ENCODE measurements at places on chromosomes 12 and 14.
A peak's percentile ranks its signal among the peaks of the same experiment; 100 is the strongest.

- no peak for DNase-seq
Observed at GRCh38 chr12:76189851-76190250, 105.4 kb upstream of the NAP1L1 start.

DNA sequence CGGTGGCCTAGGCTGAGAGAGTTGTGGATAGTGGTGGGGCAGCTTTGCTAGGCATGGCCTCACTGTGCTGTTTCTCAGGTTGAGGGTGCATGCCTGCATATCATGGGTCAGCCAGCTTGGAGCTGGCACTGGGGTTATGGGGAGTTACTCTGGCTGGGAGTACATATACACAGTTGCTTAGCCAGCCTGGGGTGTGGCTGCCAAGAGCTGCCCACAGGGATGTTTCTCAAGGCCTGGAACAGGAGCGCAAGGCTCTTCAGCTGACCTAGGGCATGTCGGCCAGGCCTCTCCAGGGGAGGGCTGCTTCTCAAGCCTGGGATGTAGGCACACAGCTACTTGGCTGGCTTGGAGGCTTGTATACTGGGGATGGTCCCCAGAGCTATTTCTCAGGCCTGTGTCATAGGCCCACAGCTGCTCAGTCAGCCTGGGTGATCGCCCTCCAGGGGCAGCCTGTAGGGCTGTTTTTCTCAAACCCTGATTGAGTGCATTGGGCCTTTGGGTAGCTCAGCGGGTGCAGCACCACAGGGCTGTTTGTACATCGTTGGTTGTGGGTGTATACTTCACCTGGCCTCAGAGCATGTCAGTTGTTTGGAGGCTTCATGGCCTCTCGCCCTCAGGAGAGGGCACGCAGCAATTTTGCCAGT lies 114.9 kb downstream of the METTL25 start:
- no peak for DNase-seq

GRCh38 chr14:91606851-91607250 lies 96.7 kb upstream of the PPP4R3A start:
- DNase-seq, result no peak

DNA sequence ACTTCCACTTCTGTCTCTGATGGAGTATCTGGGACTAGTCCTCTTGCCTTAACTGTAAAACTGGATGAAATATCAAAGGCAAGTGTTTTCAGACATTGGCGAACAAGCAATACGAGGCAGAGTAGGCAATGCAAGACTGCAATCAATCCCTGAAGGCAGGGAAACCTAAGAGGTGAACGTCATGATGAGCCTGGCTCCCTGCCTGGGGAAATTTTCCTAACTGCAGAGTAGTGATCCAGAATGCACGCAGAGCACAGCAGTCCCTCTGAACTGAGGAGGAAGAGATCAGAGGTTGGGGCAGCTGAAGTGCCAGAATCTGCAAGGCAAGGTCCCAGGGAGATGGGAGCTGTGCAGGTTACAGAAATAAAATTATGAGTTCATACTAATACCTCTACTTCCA lies 18.5 kb downstream of the BHLHE41 start:
- DNase-seq, result no peak

DNA sequence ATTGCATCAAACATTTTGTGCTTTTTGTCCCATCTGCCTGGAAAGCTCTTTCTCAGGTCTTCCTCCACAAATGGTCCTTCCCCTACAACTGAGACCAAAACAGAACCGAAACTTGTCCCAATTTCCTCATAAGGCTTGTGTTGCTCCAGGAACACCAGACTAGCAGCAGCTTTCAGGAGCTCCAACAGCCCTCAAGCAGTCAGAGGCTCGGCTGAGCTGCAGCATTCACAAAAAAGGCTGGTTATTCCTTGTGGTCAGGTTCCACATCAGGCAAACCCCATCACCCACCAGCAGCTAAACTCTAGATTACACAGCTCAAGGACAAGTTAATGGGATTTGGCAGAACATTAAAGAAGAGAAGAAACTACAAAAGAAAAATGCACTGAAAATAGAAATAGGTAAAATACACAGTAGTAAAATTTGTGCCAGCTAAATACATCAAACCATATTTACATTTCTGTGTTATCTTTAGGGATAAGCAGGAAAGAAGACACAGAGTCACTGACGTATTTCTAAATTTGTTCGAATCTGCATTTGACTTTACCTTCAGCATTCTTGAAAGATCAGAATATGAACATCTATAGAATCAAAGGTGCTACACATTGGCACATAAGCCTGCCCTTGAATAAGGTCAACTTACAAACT lies 141.2 kb downstream of the STXBP6 start:
- peak; percentile 33 for DNase-seq

DNA sequence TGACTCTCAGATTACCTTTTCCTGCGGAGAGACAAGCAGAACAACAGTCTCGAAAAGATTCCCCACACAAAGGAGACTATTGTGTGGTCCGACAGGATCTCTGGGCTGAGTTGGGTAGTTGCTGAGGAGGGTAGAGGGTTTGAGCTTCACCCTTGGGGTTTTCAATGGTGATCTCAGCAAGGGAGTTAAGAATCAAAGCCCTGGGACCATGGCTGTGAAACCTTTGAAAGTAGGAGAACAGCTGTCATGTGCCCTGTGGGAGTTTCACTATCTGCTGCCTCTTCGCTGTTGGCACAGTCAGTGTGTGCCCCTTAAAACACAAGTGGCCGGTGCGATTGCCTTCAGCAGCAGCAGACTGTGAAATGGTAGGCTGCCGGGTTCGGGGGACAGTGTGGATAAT lies 14.2 kb upstream of the PLEK2 start:
- no peak for DNase-seq

DNA sequence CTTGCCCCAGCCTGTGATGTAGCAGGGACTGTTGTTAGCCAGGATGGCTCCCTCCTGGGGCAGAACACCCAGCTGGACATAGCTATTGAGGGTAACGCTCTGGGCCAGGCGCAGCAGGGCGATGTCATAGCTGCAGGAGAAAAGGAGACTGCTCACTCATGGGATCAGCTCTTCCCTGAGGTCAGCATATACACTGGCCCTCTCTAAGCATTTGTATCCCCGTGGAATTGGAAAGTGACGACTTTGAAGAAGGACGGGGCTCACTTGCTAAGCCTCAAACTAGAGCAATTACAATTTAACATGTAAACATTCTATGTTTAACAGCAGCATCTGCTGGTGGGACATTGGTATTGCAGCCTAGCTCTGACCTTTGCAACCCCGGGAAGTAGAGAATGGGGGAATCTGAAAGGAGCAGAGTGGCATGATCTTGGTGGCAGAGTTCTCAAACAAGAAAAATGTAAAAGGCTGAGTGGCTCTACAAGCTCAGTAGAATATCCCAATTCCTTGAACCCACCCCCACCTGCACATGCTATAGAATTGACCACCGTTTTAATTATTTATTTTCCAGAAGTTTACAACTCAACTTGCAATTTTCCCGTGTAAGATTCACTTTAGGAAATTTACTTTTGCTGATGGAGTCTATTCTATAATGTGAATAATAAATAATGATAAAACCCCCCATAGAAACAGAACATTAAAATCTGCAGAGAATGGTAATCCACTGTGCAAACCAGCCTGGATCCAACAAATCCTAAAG lies 5.0 kb downstream of the CELA1 start:
- peak; percentile 73 for DNase-seq

- no peak for DNase-seq
Observed at GRCh38 chr12:28390206-28390605, 199.9 kb downstream of the CCDC91 start.

DNA sequence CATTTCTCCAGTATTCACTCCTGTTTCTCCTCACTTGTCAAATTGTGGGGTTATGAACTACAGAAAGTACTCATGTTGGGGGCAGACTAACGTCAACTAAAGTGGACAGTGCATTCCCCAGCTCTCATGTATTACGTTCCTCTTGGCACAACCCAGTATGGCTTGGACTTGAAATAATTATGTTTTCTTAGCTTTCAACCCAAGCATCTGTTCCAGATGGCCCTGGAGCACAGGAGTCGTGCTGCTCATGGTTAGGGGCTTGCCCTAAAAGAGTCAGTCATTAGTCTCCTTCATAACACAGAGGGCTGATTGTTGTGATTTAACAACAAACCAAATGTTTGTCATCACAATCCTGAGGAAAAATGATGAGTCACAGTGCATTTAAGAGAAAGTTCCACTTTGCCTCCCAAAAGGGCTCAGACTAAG lies 154.4 kb downstream of the RPAP3 start:
- no peak for DNase-seq

DNA sequence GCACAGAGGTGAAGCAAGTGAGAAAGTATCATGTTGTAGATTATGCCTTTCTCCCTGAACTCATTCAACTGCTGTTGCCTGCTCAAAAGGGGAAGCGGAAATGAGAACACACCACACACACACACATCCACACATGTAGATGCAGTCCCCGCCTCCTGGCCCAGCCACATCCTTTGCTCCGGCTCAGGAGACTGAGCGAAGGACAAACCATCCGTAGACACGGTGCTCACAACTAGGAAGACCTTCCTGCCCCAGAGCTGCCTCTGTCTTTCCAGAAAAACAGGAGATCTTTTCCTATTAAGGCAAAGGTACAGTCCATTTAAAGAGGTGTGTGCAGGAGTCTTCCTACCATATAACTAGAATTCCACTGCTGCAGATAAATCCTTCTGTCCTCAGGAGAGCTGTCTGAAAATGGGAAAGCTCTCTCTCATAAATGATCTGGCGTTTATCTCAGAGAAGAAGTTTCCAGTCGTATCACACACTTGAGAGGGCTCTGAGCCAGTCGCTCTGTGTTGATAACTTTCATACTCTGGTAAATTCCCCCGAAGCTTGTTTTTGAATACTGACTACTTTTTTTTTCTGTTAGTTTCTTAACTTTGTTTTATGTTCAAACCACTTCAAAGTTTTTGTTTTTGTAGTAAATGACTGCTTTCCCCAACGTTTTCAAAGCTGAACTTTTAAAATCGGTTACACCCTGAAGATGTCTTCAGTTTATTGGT lies at the start of gene TESPA1:
Gene TESPA1, minus strand, starts transcription at position 105 of the 719 bp plus-strand sequence. CDS start 10,200 bp downstream, outside the sequence.
- DNase-seq, result peak; percentile 70

GRCh38 chr14:102481791-102482238 lies 27.8 kb downstream of the ANKRD9 start:
- DNase-seq, result no peak

GRCh38 chr14:91228112-91229004 lies 16.1 kb downstream of the GPR68 start:
- DNase-seq, result no peak

DNA sequence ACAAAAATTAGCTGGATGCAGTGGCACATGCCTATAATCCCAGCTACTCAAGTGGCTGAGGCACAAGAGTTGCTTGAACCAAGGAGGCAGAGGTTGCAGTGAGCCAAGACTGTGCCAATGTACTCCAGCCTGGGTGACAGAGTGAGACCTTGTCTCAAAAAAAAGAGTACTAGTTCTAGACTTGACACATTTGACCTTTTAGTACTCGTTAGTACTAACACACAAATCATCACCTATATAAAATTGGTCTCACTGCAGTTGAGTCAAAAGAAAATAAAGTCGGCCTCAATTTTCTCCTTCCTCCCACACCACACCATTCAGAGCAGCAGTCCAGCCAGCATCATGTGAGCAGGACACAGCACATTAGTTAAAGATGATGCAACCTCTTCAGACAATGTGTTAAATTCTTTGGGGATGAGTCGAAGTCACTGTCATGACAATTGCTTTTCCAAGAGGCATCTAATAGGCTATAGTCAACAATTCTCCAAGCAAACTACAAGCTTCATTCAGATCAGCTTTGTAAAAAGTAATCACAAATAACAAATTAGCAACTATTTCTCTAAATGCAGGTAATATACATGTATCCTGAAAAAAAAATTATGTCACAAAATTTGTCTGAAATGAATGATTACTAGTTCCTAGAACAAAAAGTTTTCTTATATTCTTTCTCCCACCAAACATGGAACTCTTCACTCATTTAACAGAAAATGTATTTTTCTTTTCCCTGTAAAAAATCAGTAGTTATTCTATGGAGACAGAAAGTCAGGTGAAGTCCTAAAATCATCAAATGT lies 55.6 kb downstream of the CLIP1 start:
- peak; percentile 74 for DNase-seq

DNA sequence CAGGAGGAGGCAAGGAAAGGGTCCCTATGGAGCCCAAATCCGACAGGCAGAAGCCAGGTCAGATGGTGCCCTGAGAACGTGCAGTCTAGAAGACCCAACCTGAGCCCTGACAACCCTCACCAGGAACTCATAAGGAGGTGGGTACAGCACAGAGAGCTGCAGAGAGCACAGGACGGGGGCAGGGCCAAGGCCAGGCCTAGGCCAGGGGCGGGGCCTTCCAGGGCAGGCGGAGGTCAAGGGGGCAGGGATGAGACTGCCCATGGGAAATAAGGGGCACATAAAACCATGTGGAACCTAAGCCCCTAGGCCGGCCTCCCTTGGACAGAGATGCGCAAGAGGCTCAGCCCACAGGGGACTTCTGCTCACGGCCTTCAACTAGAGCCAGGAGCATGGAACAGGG lies 45.1 kb downstream of the SSH1 start:
- peak; percentile 64 for DNase-seq

- DNase-seq, result no peak
Observed at GRCh38 chr12:114655934-114656749, 27.8 kb downstream of the TBX3 start.

DNA sequence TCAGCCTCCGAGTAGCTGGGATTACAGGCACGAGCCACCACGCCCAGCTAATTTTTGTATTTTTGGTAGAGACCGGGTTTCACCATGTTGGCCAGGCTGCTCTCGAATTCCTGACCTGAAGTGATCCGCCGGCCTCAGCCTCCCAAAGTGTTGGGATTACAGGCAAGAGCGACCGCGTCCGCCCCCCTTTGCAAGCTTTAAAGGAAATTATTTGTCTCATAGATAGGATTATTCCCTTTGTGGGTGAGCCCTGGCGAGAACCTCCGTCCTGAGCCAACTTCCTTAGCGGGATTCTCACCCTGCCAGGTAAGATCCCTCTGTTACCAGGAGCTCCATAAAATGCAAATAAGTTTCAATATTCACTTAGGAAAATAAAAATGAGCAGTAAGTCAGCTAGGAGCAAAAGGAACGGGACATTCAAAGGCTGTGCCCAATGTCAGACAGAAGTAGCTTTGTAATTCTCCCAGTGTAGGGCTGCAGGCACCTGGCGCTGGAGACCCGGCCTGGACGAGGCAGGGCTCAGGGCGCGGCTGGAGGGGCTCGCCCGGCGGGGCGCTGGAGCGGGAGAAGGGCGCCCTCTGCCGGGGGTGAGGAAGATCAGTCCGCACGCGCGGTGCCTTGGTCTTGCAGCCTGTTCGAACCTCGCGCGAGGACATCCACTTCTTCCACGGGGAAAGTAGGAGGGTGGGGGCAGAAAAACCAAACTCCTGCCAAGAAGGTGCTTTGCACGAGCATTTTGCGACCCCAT lies 47.2 kb upstream of the PLXNC1 start:
- DNase-seq, result peak; percentile 56

Data from tibial artery (tissue), 4 donors.